Osteocyte (in vitro differentiated cells): ENCODE measurements at places on chromosomes 7 and 10. TPM values are rescaled to one million over a fixed set of nuclear protein-coding genes. Genes with fewer than 3 reads are reported as not detected.

KIF11 gene
- total RNA-seq, result 9.0 and 9.2 TPM in 2 replicates

CLDN4 gene
- 0.50 and 0.62 TPM in 2 replicates for total RNA-seq

IRF5 gene
- total RNA-seq, result 0.24 TPM in 1 of 2 replicates, not detected in the other

ZNF92 gene
- total RNA-seq, result 5.7 and 7.0 TPM in 2 replicates

GRCh38 chr7:119270045-119270464 lies 1002.9 kb upstream of the KCND2 start:
- DNase-seq, result no peak
- H3K27me3 ChIP-seq, result peaks cover 30% of the 10 kb centered on the region
- H3K36me3 ChIP-seq, result no peaks in the 10 kb centered on the region
- no peak overlapping the region for H3K27ac ChIP-seq
- no peak overlapping the region for H3K4me3 ChIP-seq
- no peaks in the 10 kb centered on the region for H3K4me1 ChIP-seq

DNA sequence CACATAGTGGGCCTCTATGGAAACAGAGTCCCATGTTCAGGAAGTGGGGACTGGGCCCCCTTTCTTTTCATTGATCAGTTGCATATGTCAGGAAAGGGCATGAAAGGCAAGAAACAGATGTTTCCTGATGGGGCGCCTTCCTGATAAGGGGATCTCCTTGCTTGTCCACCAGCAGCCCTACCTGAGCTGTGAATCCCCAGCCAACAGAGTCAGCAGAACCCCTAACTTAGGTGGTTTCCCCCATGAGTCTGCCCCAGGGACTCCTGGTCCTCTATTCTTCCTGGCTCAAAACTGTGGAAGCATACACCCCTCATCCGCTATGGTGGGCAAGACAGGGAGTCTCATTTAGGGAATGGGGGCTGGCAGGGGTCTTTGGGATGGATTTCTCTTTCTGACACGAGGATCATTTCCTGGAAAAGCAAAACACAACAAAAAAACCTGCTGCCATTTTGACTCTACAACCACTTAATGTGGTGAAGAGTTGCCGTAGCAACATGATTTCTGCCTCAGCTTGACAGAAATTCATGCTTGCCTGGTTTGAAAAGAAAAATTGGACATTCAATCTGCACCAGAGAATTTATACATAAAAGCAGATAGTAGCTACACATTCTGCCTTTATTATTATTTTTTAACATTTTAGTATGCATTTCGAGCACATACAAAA lies 119.8 kb downstream of the SPAG6 start:
- H3K27ac ChIP-seq, result no peak overlapping the region
- H3K4me3 ChIP-seq, result no peak overlapping the region
- no peak for DNase-seq
- H3K4me1 ChIP-seq, result peaks cover 27% of the 10 kb centered on the region

DNA sequence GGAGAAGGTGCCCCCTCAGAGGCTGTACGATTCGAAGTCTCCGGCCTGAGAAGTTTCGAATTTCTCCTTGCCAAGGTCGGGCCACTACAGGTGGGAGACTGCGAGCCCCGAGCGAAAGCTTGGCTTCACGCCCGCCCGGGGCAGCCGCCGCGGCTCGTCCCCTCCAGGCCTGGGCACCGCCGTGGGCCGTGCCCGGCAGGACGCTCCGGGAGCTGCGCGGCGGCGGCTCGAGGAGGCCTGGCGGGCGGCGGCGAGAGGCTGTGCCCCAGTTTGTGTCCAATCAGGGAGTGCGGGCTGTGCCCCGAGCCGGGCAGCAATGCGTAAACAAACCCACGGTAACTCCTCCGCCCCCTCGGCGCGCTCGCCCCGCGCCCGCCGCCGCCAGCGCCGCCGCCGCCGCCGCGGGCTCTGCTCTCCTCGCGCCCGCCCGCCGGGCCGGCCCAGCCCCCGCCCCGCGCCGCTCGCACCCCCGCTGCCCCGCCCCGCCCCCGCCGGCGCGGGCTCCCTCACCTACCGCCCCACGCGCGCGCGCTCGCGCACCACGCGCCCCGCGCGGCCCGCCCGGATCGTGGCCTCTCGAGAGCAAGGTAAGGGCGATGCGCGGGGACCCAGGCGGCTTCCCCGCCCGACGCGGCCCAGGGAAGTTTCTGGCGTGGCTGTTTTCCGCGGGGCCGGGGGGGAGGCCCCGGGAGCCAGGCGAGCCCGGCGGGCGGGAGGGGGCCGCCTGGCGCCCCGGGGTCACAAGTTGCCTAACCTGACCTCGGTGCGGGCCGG lies 57.8 kb upstream of the PCGF5 start:
- no peaks in the 10 kb centered on the region for H3K36me3 ChIP-seq
- no peaks in the 10 kb centered on the region for H3K27me3 ChIP-seq
- H3K4me1 ChIP-seq, result peaks cover 15% of the 10 kb centered on the region

DNA sequence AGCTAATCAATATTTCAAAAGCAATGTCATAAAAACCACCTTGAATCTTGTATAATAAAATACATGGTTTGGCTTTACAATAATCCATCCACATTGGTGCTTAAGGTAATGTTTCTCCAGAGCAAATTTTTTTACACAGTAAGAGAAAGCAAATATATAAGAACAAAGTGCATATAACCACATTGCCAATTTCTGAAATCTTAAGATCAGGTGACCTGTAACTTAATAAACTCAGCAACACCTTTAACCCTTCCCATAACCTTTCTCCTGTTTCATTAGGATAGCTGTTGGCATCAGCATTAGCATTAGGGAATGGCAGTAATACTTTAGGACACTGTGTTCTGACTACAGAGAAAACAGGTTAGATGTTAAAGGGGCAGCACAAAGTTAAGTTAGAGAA lies 155.9 kb upstream of the SEMA3D start:
- no peaks in the 10 kb centered on the region for H3K36me3 ChIP-seq
- peaks cover 41% of the 10 kb centered on the region for H3K4me1 ChIP-seq
- H3K27ac ChIP-seq, result no peak overlapping the region
- no peak overlapping the region for H3K4me3 ChIP-seq
- H3K27me3 ChIP-seq, result no peaks in the 10 kb centered on the region
- no peak for DNase-seq

GRCh38 chr10:84563868-84564267 lies 235.5 kb downstream of the CCSER2 start:
- no peaks in the 10 kb centered on the region for H3K36me3 ChIP-seq
- peaks cover 26% of the 10 kb centered on the region for H3K27me3 ChIP-seq
- no peaks in the 10 kb centered on the region for H3K4me1 ChIP-seq
- H3K4me3 ChIP-seq, result no peak overlapping the region

DNA sequence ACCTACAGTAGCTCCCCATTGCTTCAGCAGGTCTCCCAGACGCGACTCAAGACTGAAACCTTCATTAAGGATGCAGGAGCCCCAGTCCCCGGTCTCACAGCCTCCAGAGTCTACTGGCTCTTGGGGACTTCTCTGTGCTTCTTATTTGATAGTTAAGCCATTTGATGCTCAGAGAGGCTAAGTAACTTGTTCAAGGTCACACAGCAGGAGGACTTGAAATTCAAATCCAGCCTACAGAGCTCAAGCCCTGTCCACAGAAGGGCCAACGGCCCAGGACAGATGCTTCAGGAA lies 21.2 kb upstream of the ZMIZ1 start:
- no peak overlapping the region for H3K27ac ChIP-seq
- H3K27me3 ChIP-seq, result peaks cover 12% of the 10 kb centered on the region
- no peak for DNase-seq
- peaks cover 28% of the 10 kb centered on the region for H3K4me1 ChIP-seq
- no peaks in the 10 kb centered on the region for H3K36me3 ChIP-seq
- H3K4me3 ChIP-seq, result no peak overlapping the region

DNA sequence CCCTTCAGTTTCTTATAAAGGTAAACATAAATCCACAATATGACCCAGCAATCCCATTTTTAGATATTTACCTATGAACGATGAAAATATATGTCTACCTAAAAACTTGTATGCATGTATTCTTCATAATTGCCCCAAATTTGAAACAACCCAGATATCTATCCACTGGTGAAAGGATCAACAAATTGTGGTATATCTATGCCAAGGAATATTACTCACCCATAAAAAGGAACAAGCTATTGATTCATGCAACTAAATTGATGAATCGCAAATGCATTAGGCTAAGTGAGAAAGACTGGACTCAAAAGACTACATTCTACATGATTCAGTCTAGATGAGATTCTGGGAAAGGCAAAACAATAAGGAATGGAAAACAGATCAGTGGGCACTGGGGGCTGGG lies 126.0 kb upstream of the BTBD16 start:
- no peak overlapping the region for H3K4me3 ChIP-seq
- H3K27ac ChIP-seq, result peak overlapping the region; percentile 28
- peaks cover 30% of the 10 kb centered on the region for H3K36me3 ChIP-seq
- H3K4me1 ChIP-seq, result peaks cover 75% of the 10 kb centered on the region

GRCh38 chr10:101303087-101303703 lies 50.8 kb upstream of the BTRC start:
- no peak overlapping the region for H3K27ac ChIP-seq
- no peak overlapping the region for H3K4me3 ChIP-seq
- H3K36me3 ChIP-seq, result no peaks in the 10 kb centered on the region
- peaks cover 76% of the 10 kb centered on the region for H3K27me3 ChIP-seq
- DNase-seq, result no peak

DNA sequence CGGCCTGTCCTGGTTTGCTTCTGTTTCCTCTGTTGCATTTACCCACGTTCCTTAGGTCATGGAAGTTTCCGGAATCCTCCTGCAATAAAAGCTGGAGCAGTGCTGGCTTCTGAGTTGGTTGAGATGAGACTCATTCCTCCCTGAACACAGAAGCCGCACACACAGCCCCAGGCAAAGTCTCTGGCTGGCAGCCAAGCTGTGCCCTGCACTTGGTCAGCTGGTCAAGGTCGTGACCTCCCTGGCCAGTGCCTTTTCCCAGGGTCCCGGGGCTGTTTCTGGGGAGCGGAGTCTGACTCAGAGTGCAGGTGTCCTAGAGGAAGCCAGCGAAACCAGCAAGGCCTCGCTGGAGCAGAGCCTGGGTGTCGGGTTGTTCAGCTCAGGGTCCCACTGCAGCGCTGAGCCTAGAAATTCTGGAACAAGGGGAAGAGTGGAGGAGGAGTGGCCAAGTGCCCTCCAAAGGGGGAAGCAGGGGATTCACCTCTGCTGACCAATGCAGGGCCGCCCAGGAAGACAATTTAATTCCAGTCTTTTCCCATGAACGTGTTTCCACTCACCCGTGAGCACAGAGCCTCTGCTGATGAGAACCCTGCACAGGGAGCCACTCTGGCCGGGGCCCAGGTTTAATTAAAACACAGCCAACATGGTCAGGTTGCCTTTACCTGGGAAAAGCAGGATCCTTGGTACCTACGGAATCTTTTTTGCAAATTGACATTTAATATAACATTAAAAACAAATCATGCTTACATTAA lies 245.5 kb upstream of the PPP2R2D start:
- no peaks in the 10 kb centered on the region for H3K36me3 ChIP-seq
- no peaks in the 10 kb centered on the region for H3K4me1 ChIP-seq
- H3K27ac ChIP-seq, result no peak overlapping the region
- no peaks in the 10 kb centered on the region for H3K27me3 ChIP-seq

- H3K27me3 ChIP-seq, result no peaks in the 10 kb centered on the region
- no peak for DNase-seq
Measured at GRCh38 chr10:124745673-124746072, 1.5 kb upstream of the FAM53B start.
